ENCODE measurements at places on chromosomes 4 and X.
A peak's percentile ranks its signal among the peaks of the same experiment; 100 is the strongest.

DNA sequence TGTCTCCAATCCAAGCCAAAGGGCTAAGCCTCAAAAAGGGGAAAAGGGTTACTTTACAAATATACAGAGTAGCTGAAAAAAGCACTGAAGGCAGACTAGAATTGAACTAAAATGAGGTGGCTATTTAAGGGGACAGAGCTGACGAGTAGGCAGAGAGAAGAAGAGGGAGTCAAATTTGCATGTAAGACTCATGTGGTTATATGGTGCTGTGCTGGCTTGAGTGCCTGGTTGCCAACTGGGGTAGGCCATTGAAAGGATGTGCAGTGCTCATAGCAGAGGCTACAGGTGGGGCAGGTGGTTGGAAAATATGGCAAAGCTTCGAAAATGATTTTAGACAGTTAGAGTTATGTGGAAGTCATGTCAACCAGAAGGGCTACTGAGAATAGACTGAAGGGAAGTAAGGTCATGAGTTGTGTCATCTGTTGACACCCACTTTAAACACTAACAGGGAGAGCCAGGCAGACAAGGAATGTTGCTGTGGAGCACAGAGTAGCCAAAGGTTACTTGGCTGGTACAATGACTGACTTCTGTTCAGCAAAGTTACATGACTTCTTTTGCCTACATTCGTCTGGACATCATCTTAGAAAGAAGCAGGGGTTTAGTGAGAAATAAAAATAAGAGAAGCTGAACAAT is 1210.4 kb downstream of the ADGRL3 start:
- H3K4me3 ChIP-seq: no peak overlapping the region
- H3K4me1 ChIP-seq: no peaks in the 10 kb centered on the region
- no peaks in the 10 kb centered on the region for H3K36me3 ChIP-seq
- no peak for DNase-seq
- no peak overlapping the region for H3K27ac ChIP-seq

GRCh38 chr4:141035920-141036319 is 97.3 kb downstream of the RNF150 start:
- H3K27me3 ChIP-seq: no peaks in the 10 kb centered on the region
- H3K36me3 ChIP-seq: no peaks in the 10 kb centered on the region
- peaks cover 9% of the 10 kb centered on the region for H3K4me1 ChIP-seq

DNA sequence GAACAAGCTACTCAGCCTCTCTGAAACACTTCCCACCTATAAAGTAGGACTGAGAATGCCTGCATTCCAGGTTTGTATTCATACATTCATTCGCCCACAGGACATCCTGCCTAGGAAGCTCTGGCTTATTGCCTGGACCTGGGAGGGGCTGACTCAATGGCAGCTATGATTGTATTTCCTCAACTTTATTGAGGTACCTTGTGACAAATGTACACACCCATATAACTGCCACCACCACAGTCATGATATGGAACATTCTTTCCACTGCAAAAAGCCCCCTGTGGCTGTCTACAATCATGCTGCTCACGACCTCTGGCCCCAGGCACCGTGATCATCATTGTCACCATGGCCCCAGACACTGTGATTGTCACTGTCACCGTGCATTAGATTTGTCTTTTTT is 68.3 kb downstream of the ABLIM2 start:
- H3K27ac ChIP-seq: no peak overlapping the region
- DNase-seq: peak; percentile 57
- no peaks in the 10 kb centered on the region for H3K4me1 ChIP-seq
- no peaks in the 10 kb centered on the region for H3K36me3 ChIP-seq
- H3K4me3 ChIP-seq: no peak overlapping the region

DNA sequence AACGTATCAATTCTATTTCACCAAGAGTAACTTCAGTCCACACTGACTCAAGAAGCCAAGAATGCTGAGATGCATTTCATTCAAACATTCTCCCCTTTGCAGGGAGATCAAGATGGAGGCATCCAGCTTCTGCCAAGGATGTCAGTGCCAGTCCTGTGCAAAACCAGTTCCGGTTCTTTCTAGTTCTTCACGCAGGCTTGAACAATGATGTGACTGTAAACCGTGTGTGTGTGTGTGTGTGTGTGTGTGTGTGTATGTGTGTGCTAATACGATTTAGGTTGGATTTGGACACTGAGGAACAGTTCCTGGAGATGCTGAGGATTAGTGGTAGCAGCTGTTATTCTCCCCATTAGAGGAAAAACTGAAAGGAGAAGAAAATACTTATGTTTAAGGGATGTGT is at the start of gene REELD1:
TSS of gene REELD1 (plus strand) at position 301 of the 400 bp plus-strand sequence. CDS start 2,415 bp downstream, outside the sequence.
- no peak within 1 kb of the TSS for H3K27ac ChIP-seq
- H3K4me1 ChIP-seq: no peaks in the 10 kb centered on the region
- H3K36me3 ChIP-seq: no peaks in the 10 kb centered on the region

- H3K27ac ChIP-seq: no peak overlapping the region
- DNase-seq: no peak
- no peaks in the 10 kb centered on the region for H3K4me1 ChIP-seq
- no peak overlapping the region for H3K4me3 ChIP-seq
- no peaks in the 10 kb centered on the region for H3K27me3 ChIP-seq
- no peaks in the 10 kb centered on the region for H3K36me3 ChIP-seq
Observed at GRCh38 chr4:22850055-22850454, 157.3 kb downstream of the GBA3 start.
